ENCODE measurements at places on chromosomes 2 and 18.

- no peak for DNase-seq
- H3K27ac ChIP-seq = no peak overlapping the region
- H3K27me3 ChIP-seq = no peaks in the 10 kb centered on the region
- H3K36me3 ChIP-seq = no peaks in the 10 kb centered on the region
- no peaks in the 10 kb centered on the region for H3K4me1 ChIP-seq
Observed at GRCh38 chr18:25181581-25181980, 170.4 kb downstream of the ZNF521 start.

- peaks cover 7% of the 10 kb centered on the region for H3K27me3 ChIP-seq
- H3K27ac ChIP-seq = no peak overlapping the region
- no peaks in the 10 kb centered on the region for H3K4me1 ChIP-seq
- no peak overlapping the region for H3K4me3 ChIP-seq
- no peak for DNase-seq
Observed at GRCh38 chr2:18154812-18155211, 276.3 kb downstream of the KCNS3 start.

DNA sequence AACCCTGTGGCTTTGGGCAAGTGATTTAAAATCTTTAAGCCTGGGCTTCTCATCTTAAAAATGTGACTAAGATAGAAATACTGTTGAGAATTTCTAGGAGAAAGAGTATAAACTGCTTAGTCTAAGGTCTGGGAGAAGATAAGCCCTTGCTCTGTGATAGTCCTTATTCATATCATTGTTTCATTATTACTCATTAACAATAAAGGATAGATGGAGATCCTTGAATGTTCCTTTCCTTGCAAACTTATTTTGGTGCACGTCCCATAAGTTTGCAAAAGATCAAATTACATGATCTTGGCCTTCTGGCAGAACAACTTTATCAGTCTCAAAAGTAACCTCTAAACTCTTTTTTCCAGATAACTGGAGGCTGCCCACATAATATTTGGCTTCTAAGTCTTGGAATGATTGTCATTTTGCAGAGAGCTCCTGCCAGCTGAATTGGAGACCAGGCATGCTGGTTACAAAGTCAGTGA, 138.3 kb downstream of the FAM124B start:
- no peak overlapping the region for H3K4me3 ChIP-seq
- H3K4me1 ChIP-seq = peaks cover 40% of the 10 kb centered on the region
- H3K27me3 ChIP-seq = no peaks in the 10 kb centered on the region
- DNase-seq = peak; percentile 69

GRCh38 chr2:64696636-64697035, 42.9 kb upstream of the SERTAD2 start:
- no peak overlapping the region for H3K27ac ChIP-seq
- no peaks in the 10 kb centered on the region for H3K36me3 ChIP-seq
- H3K4me1 ChIP-seq = peaks cover 53% of the 10 kb centered on the region
- DNase-seq = no peak
- H3K27me3 ChIP-seq = no peaks in the 10 kb centered on the region

DNA sequence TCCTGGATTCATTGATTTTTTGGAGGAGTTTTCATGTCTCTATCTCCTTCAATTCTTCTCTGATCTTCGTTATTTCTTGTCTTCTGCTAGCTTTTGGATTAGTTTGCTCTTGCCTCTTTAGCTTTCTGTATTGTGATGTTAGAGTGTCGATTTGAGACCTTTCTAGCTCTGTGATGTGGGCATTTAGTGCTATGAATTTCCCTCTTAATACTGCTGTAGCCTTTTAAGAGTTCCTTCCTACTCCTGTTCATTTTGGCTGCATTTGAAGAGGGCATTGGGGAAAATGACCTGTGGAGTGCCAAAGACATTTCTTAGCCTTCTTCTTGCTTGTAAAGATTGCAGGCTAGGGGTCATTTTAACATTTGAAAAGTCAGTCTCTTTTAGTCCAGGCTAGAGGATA, 463.8 kb upstream of the GCFC2 start:
- no peak overlapping the region for H3K4me3 ChIP-seq
- no peak overlapping the region for H3K27ac ChIP-seq
- no peak for DNase-seq

- no peak overlapping the region for H3K27ac ChIP-seq
- DNase-seq = no peak
- no peaks in the 10 kb centered on the region for H3K4me1 ChIP-seq
- H3K27me3 ChIP-seq = no peaks in the 10 kb centered on the region
- no peak overlapping the region for H3K4me3 ChIP-seq
Observed at GRCh38 chr2:26224095-26224494, 20.3 kb downstream of the HADHA start.

DNA sequence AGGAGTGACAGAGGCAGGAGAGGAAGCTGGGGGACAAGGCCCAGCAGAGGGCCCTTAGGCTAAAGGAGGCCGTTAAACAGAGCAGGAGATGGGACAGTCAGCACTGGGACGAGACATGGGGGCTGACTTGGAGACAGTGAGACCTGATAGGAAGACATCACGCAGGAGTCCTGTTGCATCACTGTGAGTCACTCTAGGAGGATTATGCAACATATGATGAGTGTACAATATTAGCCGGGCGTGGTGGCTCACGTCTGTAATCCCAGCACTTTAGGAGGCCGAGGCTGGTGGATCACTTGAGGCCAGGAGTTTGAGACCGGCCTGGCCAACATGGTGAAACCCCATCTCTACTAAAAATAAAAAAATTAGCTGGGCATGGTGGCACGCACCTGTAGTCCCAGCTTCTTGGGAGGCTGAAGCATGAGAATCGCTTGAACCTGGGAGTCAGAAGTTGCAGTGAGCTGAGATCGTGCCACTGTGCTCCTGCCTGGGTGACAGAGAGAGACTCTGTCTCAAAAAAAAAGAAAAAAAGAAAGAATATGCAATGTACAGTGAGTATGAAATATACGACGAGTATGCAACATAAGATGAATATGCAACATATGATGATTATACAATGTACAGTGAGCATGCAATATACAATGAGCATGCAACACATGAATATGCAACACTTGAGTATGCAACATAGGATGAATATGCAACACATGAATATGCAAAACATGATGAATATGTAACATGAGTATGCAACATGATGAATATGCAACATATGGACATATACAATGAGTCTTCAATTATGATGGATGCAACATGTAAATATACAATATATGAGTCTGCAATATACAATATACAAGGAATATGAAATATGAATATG, 83.3 kb upstream of the ID2 start:
- peaks cover 13% of the 10 kb centered on the region for H3K4me1 ChIP-seq
- H3K4me3 ChIP-seq = no peak overlapping the region
- DNase-seq = peak; percentile 96
- H3K36me3 ChIP-seq = no peaks in the 10 kb centered on the region

DNA sequence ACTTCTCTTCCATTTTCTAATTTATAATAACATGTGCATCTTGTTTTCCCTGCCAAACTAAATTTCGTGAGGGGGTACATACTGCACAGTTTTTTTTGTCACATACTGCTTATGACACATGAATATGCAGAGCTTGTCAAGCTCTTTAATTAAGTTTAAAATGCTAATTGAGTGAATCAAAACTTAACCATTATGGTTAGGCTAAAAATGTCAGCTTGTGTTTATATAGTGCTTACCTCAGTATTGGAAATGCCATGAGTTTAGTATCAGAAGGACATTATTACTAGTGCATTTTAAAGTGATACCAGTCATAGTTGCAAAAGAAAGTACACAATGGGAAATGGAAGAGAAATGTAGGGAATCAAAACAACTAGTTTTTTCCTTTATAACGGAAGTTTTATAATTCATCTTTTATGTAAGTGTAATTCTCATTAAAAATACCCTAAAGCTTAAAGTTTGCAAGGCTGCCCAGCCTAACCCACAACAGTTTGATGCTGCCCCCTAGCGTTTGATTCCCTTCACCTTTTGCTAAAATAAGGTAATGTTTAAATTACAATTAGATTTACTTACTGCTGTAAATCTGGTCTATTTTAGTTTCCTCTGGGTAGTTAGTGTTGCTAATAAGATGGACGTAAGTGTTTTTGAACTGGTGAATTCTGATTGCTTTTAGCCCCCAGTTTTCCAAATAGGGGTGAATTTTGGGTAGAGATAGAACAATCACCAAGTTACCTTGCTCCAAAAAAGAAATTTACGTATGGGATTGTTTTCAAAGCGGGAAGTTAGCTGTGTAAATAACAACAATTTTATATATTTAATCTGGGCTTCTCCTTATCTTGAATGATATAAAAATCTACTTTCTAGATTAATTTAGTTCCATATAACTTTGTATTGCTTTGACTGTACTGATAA, 3.2 kb downstream of the SLC39A10 start:
- peaks cover 31% of the 10 kb centered on the region for H3K4me1 ChIP-seq
- H3K36me3 ChIP-seq = 0 out of 2 replicates have a peak, but pooled peaks cover 7% of the 10 kb centered on the region
- H3K27me3 ChIP-seq = no peaks in the 10 kb centered on the region
- H3K27ac ChIP-seq = peak overlapping the region; percentile 93
- peak; percentile 80 for DNase-seq

DNA sequence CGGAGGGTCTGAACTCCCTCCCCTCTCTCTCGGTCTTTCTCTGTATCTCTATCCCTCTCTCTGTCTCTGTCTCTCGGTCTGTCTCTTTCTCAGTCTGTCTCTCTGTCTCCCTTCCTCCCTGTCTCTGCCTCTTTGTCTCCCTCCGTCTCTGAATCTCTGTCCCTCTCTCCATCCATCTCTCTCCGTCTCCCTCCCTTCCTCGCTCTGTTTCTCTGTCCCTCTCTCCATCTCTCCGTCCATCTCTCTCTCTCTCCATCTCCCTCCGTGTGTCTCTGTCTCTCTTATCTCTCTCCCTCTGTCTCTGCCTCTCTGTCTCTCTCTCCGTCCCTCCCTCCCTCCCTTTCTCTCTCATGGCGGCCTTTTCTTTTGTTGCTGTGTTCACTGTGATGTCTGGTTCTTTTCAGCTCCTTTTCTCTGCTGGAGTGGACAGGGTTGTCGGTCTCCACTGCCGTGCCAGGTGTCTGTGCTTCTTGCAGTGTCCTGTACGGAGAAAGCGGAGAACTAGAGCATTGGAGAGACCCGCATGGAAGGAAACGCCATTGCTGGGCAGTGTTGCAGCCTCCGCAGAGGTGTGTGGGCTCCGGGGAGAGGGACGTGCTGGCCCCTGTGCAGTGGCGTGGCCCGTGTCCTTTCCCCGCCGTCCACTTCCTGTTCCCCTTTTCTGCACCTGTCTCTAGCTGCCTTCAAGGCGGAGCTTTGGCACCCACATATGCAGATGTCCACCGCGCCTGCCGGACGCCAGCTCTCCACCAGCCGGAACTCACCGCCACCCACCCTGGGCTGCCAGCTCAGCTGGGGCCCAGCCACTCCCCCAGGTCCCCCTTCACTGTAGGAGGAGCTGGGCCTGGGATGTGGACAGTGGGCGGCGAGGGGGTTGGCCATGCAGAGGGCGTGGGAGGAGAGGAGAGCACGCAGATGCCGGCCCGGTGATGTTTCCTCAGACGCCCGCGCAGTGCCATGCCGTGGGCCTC, 113.1 kb downstream of the NFATC1 start:
- H3K4me3 ChIP-seq = no peak overlapping the region
- DNase-seq = no peak
- peaks cover 22% of the 10 kb centered on the region for H3K4me1 ChIP-seq
- H3K36me3 ChIP-seq = no peaks in the 10 kb centered on the region

GRCh38 chr2:101089419-101089818, 61.8 kb downstream of the TBC1D8 start:
- no peaks in the 10 kb centered on the region for H3K27me3 ChIP-seq
- H3K36me3 ChIP-seq = no peaks in the 10 kb centered on the region
- no peak overlapping the region for H3K27ac ChIP-seq
- H3K4me1 ChIP-seq = 0 out of 2 replicates have a peak, but pooled peaks cover 5% of the 10 kb centered on the region

- no peak for DNase-seq
- H3K27ac ChIP-seq = no peak overlapping the region
- no peaks in the 10 kb centered on the region for H3K27me3 ChIP-seq
Observed at GRCh38 chr2:130808482-130809268, 28.0 kb upstream of the ARHGEF4 start.

DNA sequence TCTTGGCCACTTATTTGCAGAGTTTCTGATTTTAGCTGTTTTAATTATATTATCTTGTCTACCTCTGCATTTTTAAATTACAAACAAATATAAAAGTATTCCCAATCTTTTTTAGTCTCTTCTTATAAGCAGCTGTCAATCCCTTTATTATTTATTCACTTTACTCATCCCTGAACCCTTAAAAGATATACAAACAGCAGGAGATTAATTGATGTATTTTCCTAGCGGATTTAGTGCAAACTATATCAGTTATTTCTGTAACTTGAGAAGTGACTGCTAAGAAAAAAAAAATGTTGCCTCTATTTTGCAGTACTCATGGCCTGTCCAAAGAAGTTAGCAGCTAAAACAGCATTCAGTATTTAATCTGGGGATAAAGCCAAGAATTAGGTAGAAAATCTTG, 42.1 kb upstream of the GCFC2 start:
- no peak overlapping the region for H3K4me3 ChIP-seq
- H3K27ac ChIP-seq = no peak overlapping the region
- no peaks in the 10 kb centered on the region for H3K36me3 ChIP-seq
- no peaks in the 10 kb centered on the region for H3K4me1 ChIP-seq

DNA sequence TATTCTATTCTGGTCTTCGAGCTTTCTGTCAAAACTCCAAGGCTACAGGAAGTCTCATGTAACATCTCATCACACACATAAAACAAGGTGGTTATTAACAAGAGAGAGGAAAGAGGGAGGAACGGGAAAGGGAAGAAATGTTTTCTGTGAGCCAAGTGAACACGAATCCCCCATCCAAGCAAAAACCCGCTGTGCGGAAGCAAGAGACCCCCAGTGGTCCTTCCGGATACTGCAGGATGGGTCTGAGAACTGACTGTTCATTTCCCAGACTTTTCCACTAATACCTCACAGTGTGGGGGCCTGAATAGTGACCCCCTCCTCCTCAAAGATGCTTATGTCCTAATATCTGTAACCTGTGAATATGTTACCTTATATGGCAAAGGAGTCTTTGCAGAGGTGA, 19.0 kb upstream of the DIPK1C start:
- H3K27me3 ChIP-seq = peaks cover 18% of the 10 kb centered on the region
- no peaks in the 10 kb centered on the region for H3K4me1 ChIP-seq
- H3K27ac ChIP-seq = no peak overlapping the region
- peak; percentile 35 for DNase-seq
- no peak overlapping the region for H3K4me3 ChIP-seq

DNA sequence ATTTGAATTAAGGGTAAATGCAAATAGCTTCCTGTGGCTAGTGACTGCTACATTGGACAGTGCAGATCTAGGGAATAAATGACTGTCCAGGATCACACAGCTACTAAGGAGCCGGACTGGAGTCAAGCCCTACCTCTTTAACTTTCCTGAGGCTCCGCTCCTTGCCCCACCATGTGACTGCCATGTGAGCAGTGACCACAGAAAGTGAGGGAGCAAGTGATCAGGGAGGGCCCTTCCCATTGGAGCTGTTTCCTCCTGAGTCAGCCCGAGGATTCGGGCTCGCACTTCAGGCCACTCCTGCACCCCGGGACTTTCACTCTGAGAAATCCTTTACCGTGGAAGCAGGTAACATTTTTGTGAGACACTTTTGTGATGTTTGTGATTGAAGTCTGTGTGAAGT, 198.0 kb downstream of the ANKRD30B start:
- H3K27ac ChIP-seq = no peak overlapping the region
- H3K4me1 ChIP-seq = no peaks in the 10 kb centered on the region
- no peak overlapping the region for H3K4me3 ChIP-seq
- no peaks in the 10 kb centered on the region for H3K36me3 ChIP-seq

Measured in GM23248 (cell line).